ENCODE measurements at places on chromosomes 6 and 20.

DNA sequence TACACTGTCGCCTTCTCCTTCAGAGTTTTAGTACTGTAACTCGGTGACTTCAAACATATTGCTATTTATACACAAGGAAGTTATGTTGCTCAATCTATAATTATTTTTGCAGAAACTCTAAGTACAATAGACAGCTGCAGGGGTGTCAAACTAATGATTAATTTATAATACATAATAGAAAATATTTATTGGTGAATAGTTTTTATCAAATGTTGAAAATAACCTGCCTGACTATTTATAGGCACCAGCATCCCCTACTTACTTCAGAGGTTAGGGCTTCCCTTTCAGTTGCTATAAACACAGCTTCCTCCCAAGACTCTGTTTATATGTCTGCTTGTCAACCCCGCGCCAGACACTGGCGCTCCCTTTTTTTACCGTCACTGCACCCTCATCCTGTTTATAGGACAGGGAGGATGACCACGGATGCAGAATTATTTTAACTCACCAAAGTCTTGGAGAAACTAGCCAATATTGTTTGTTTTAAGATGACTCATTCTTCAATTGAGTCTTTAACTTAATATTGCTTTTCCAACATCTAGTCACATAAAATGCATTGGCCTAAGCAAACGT is 225.0 kb downstream of the ALDH8A1 start:
- DNase-seq: peak; percentile 45

- peak; percentile 42 for DNase-seq
Measured at GRCh38 chr6:109508166-109508860, 25.3 kb upstream of the ZBTB24 start.

GRCh38 chr6:132279592-132280139 is 121.6 kb downstream of the MOXD1 start:
- DNase-seq: peak; percentile 83

DNA sequence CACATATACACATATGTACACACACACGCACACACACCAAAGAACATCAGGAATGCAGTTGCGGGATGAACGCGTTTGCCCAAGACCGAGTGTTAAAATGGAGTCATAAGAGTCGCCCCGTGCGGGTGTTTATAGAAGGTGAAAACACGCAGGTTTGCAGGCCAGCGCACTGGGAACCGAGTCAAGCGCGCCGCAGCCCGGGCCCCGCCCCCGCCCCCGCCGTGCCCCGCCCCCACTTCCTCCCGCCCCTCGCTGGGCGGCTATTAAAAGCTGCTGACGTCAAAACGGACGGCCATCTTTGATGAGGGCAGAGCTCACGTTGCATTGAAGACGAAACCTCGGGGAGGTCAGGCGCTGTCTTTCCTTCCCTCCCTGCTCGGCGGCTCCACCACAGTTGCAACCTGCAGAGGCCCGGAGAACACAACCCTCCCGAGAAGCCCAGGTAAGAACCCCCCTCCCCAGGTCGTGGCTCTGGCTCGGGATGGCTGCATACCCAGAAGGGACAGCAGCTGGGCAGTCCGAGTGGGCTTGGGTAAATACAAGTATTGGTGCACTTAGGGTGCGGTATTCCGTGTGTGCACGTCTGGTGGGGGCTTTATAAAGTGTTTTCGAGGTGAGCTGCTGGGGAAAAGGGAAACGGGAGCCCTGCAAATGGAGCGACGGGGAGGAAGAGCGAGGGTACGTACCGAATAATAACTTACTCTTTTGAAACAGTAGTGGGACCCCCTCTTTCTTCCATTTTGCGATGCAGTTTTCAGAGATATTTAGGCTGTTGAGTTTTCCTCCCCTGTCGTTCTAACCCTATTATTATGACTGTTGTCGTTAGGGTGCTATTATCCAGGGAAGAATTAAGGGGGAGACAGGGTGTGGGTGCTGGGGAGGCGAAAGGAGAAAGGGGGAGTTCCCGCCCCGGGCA is at the start of gene SNAP25:
Gene SNAP25 (plus strand): TSS at position 295 of the 916 bp plus-strand sequence. CDS start 56,662 bp downstream, outside the sequence.
- peak; percentile 86 for DNase-seq

DNA sequence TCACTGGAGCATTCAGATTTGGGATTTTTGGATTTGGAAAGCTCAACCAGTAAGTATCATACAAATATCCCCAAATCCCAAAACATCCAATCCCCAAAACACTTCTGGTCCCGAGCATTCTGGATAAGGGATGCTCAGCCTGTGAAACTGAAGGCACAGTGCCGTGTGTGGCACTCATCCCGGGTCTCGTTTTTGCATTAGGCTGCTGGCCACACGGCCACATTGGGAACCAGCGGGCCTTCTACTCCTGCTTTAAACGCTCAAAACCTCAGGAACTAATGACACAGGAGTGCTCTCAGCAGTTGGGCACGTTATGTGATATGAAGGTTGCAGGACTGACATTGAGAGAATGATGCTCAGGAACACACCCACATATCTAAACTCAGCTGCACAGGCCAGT is 35.6 kb downstream of the PSMG4 start:
- no peak for DNase-seq

- no peak for DNase-seq
Measured at GRCh38 chr6:28081486-28081751, 1.1 kb downstream of the ZNF165 start.

- peak; percentile 56 for DNase-seq
Measured at GRCh38 chr6:85468326-85468725, 18.4 kb downstream of the NT5E start.

DNA sequence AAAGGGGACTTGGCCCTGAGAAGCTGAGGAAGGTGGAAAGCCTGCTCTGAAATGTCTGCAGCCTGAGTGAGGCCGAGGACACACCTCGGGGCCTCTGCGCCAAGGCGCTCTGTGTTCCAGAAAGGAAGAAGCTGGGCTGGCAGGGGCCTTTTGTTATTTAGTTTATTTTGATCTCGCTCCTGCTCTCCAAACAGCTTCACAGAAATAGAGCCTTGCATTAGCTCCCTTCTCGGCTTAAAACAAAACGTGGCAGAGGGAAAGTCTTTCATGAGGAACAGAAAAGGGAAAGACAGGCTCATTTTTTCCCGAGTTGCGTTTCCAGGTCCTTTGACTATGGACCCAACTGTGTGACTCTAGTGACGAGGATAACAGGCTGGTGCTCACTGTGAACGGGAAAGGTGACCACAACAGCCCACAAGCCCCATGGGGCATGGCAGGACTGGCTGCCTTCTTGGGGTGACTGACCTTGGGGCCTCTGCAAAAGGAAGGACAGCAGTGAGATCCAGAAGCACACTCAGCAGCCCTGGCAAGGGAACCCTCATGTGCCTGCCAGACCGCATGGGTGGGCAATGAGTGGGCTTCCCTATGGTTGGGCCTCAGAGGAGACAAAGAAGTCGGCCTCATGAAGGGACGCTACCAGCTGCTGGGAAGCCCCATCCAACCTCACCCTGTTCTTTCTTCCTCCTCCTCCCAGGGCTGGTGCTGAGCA is 18.7 kb downstream of the LEMD2 start:
- DNase-seq: no peak

- no peak for DNase-seq
Measured at GRCh38 chr6:151481786-151482185, 12.0 kb upstream of the CCDC170 start.
